ENCODE measurements at places on chromosomes 1 and 21.

GRCh38 chr1:160971618-160972056 lies 17.0 kb upstream of the ITLN2 start:
- peak; percentile 47 for DNase-seq

DNA sequence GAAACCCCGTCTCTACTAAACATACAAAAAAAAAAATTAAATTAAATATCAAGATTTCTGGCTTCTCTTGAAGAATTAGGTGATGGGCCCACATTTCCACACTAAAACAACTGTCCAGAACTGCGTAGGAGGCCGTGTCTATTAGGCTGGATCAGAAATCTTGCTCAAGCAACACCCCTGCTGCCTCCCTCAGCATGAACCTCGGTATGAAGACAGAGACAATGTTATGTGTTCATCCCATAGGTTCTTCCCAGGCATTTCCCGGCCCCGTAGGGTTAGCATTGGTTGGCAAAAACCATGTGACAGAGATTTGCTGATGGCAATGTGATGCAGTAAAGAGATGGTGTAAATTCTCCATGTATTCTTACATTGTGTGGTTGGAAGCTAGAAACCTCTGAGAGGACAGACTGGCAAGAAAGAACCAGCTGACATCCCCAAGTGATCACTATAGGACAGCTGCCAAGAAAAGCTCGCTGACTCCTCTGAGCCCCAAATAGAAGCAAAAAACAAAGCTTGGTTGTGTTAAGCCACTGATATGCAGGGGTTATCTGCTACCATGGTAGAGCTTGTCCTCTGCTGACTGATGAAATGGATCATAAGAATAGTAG lies 34.5 kb downstream of the EBNA1BP2 start:
- DNase-seq = no peak

DNA sequence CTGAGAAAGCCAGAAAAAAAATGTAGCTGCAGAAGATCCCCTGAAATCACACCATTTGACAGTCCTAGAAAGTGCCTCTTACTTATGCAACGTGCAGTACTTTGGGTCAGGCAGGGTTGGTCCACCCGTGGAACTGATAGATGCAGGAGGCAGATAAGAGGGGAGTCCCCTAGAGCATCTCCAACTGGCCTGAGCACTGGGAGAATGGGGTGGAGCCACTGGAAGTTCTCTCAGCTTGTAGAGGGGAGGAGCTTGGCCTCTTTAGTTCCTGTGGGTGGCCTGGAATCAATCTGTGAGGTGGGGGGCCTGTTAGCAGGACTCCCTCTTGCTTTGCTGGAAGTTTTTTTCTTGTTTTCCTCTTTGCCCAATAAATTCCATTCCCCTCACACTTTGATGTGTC lies 335.7 kb upstream of the NCAM2 start:
- no peak for DNase-seq

- DNase-seq = no peak
Measured at GRCh38 chr1:10007169-10007568, 10.1 kb downstream of the RBP7 start.

GRCh38 chr1:197928849-197929336 lies 11.7 kb downstream of the LHX9 start:
- no peak for DNase-seq

GRCh38 chr1:234884006-234884405 lies 244.6 kb downstream of the TOMM20 start:
- DNase-seq = no peak

DNA sequence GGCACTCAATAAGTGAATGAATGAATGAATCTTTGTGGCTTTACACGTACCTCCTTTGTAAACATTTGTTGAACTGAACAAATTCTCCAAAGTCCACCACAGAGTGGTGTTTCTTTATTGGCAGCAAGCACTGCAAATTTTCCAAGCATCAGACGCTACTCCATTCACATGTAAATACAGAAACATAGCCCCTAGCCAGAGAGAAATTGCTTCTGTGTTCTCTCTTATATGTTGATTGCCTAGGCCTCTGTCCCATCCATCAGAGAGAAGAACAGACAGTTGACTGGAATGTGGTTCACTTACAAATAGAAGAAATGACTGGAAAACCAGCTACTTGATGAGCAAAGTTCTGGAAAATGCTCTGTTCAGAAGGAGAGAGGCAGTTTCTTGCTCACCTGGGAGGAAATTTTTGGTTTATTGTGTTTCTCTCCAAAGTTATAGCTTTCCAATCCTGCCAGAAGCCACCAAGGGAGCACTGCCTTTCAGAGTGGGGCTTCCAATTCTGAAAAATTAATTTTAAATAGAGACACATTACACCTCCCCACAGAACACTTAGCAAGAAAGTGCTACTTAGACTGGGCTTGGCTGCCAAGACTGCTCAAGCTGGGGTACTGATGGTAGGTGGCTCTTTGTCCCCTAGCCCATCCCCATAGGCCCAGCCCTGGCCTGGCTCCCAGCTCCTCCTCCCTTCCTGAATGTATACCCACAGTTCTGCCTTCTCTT lies 18.1 kb upstream of the KIRREL1 start:
- no peak for DNase-seq

- no peak for DNase-seq
Measured at GRCh38 chr1:195415584-195415983, 1192.7 kb downstream of the KCNT2 start.

- no peak for DNase-seq
Measured at GRCh38 chr21:38254970-38255369, 1.8 kb upstream of the KCNJ15 start.

DNA sequence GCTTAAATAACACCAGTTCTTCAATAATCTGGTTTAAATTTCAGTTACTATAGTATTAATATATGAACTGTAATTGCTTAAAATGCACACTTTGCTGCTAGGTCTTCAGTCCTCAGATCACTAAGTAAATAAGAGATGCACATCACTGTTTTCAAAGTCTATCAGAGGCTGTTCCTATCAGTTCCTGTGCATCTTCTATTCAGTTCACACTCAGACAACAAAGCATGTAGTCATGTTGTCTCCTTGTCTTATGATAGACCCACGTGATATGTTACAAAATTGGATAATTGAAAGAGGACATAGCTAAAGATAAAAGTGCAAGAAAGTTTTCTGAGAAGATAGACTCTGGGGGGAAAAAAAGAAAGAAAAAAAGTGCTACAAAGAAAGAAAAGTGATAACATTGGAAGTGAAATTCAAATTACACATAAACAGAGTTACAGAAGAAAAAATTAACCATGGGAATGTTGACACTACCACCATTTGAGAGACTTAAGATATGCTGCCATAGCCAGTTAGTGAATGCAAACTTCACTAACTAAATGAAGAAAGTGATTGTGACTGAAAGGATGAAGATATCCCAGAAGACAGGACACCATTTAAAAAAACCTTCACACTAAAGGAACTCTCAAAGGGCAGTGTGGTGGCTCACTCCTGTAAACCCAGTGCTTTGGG lies 33.9 kb upstream of the TSNAX start:
- DNase-seq = no peak

- DNase-seq = no peak
Measured at GRCh38 chr1:71641903-71642302, 561.1 kb upstream of the ZRANB2 start.

GRCh38 chr1:116694524-116694923 lies 27.0 kb upstream of the IGSF3 start:
- no peak for DNase-seq

DNA sequence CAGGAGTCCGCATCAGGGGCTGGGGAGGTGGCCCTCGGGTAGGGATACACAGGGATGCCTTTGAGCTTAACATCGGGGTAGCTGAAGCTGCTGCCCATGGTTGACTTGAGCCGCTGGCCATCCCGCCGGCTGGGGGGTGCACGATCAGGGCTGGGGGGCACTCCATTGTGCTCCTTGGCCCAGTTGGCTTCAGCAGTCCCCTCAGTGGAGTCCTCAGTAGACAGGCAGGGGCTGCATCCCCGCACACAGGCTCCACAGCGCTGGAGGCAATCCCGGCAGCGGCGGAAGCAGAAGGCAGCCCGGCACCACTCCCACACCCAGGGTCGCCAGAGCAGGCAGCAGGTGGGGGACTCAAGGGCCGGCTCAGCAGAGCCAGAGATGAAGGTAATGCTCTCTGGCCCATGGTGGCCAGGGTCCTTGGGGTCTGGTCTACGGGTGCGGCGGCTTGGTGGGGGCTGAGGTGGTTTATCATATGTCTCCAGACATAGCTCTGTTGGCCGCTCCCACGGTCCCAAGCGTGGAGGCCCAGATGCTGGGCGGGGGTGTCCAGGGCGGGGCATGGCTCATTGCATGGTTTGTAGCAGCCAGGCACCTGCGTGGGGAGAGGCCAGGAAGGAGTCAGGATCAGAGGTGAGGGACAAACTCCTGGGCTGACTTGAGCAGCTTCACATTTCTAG lies 8.3 kb downstream of the KDF1 start:
- no peak for DNase-seq

DNA sequence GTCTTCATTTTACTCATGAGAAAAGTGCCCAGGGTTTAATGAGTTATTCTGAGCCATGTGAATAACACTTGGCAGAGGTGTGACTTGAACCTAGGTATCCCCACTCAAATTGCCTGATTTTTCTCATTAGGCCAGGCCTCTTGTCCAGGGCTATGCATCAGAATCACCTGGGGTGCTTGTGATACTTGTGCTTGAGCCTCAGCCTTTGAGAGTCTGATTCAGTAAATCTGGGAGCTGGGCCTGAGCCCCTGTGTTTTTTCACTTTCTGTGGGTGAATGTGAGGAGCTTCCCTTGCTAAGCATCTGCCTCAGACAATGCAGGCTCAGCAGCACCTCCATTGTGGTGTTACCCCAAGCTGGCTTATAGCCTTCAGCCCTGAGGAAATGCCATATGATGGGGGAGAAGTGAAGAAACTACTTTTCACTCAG lies 127.1 kb downstream of the S1PR1 start:
- no peak for DNase-seq

- no peak for DNase-seq
Measured at GRCh38 chr1:216902669-216903381, 179.6 kb upstream of the ESRRG start.

GRCh38 chr1:84653130-84653677 lies 37.1 kb downstream of the SSX2IP start:
- no peak for DNase-seq

DNA sequence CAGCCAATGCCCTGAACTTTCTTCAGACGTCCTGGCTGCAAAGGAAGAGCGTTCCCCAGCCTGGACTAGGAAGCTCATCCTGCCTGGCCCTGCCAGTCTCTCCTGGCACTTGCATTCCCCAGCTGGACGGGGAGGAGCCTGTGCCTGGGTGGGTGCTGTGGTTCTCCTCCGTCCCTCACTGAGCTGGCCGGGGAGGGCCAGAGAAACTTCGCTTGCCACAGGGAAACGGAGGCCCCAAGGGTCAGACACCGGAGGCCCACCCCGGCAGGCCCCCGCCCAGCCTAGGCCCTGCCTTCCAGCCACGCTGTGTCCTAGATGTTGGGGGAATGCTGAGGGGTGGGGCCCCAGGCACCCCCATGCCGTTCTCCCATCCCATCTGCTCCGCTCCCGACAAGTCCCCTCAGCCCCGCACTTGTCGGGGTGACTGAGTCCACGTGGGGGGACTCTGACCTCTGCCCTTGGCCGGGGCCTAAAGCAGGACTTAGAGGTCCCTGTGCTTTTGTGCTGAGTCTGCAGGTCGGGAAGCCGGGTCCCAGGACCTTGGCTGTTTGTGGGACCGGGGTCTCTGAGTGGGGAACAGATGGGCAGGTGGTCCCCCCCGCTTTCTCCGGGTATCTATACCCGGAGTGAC lies 4.8 kb downstream of the FTCD start:
- no peak for DNase-seq

- no peak for DNase-seq
Measured at GRCh38 chr1:213075725-213076124, 24.7 kb downstream of the RPS6KC1 start.

- no peak for DNase-seq
Measured at GRCh38 chr1:180215856-180216625, 14.0 kb upstream of the LHX4 start.

DNA sequence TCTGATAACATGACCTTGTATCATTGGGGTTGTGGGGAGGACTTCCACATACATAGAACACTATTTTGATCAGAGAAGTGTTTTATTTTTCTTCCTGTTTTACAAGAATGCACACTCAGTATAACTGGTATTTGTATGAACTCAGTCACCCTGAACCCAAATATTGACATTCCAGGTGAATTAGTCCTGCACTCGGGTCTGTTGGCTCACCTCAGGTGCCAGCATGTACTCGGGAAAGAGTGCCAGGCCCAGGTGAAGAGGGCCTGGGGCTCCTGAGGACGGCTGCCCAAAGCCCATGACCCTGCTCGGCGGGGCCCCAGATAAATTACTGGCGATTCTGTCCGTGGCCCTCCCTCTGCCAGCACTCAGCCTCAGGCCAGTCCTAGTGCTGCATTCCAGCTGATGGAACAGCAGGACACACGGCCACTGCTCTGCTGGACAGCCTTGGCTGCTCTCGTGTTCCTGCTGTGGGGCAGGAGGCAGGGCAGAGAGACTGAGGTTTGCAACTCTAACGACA lies 75.4 kb upstream of the TMPRSS2 start:
- DNase-seq = no peak

DNA sequence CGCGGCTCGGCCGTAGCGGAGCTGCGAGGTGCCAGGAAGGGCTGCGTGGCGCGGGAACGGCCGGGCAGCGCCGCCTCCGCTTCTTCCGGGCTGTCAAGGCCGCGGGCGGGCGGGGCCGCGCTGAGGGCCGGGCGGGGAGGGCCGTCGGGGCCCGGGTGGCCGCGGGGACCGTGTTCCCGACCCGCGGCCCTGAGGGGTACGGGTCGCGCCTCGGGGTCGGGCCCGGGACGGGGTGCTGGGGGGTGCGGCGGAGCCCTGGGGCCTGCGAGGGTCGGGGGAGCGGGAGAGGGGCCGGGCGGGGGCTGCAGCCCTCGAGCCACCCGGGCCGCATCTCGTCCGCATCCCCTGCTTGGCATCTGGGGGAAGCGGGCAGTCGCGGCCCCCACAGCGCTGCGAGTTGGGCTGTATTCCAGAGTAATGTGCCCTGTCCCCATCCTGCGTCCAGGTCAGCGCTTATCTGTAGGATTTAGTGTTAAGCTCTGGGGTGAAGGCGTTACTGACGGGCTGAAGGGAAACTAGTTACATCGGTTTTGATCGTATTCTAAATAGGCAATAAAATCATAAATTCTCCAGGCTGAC lies 379 bp downstream of the RER1 start:
- DNase-seq = no peak

DNA sequence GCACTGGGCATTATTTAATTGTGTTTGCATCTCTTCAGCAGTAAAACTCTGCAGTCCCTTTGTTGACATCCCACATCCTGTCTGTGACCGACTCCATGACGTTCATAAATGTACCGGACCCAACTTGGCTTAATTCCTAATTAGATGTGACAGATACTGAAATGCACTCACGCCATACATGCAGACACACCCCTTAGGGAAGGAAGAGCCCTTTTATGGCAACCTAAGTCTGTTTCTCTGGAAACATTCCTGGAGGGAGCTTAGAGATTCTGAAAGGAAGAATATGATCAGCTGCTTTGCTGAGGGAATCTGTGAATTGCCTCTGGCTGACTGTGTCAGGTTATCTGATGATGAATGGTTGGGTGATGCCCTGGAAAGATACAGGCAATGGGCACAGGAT lies 33.4 kb downstream of the ADAMTS5 start:
- no peak for DNase-seq

- no peak for DNase-seq
Measured at GRCh38 chr1:197065559-197065958, 1.5 kb downstream of the F13B start.

All from stimulated activated CD4-positive, alpha-beta T cell treated with anti-CD3 and anti-CD28 coated beads, Interleukin-2, amount 100 ng/mL, for 24 hours (primary cell).